Colonic mucosa (tissue), 4 donors: ENCODE measurements at places on chromosomes 7 and 10.

GRCh38 chr10:114928818-114929217 lies 9.2 kb upstream of the TRUB1 start:
- no peak for DNase-seq

GRCh38 chr10:102261196-102261595 lies 15.9 kb downstream of the GBF1 start:
- DNase-seq = no peak

DNA sequence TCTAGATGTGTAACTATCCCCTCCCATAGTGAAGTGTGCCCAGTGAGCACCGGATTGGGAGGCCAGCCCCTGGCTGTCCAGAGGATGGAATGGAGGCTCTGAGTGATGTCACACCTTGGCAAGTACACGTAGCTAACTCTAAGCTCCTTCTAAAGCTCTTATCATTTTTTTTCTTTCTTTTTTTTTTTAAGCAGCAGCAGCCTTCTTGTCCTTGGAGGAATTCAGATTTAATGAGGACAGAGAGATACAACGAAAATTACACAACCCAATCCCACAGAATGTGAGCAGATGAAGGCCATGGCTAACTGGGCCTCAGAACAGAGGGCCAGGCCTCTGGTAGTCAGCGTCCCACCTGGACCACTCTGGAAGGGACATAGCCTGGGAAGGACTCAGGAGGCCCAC lies 11.3 kb downstream of the TNS3 start:
- DNase-seq = no peak

DNA sequence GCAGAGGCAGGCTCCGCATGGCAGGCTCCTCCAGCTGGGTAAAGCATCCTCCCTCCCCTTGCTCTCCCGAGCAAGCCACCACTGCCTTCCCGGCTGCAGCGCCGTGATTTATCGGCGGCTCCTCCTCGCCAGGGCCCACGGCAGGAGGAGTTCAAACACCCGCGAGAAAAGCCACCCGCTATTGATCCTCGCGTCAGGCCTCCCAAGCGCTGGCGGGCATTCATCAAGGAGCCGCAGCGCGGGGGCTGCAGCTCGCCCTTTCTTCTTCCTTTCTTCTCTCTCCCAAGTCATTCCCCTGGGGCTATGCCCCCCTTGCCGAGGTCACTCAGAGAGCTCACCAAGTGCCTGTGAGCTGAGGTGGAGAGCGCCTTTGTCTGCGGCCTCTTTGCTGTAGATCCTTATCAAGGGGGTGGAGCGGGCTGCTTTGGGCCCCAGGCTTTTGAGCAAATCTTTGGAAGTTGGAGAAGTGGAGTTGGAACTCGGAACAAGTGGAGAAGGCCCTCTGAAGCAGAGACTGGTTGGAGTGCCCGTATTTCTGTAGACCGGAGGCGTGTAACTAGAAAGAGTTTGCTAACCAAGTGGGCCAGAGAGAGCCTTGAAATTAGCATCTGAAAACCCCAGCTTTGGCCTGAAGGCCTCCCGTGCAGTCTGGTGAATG lies 107.2 kb upstream of the PPIF start:
- no peak for DNase-seq

DNA sequence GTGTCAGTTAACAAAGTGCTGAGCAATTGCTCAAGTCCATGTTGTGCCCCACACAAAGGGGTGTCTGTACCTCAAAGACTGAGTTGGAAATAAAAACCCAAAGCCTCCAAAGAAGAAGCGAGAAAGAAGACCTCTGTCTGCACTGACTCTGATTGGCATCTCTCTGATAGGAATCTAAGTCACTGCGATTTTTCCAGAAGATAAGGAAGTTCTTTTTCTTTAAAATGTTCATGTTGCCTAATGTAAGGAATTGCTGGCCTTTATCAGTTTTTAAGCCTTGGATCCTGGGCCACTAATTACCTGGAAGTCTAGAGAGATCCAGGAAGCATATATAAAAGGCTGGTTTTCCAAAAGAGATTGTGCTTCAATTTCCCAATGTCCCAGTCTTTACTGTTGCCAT lies 24.1 kb upstream of the MET start:
- no peak for DNase-seq

- peak; percentile 11 for DNase-seq
Observed at GRCh38 chr10:133456041-133456951, 2.6 kb downstream of the SCART1 start.

- DNase-seq = no peak
Observed at GRCh38 chr7:7765422-7765821, 47.0 kb upstream of the RPA3 start.

DNA sequence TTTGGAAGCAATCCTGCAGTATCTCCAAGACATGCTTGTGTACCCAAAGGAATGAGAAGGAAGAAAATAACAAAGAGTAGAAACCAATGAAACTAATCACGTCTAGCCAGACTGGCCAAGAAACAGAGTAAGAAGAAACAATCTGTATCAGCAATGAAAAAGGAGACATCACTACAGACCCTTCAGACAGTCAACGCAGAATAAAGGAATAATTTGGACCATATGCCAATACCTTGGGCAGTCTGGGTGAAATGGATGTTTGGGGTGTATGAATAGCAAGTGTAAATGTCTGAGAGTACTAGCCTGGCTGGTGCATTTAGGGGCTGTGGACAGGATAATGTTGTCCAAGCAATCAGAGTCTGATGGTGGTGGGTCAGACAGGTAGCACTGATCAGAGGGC lies 61.1 kb downstream of the SLC29A4 start:
- no peak for DNase-seq

- no peak for DNase-seq
Observed at GRCh38 chr7:142440906-142441411, 183.1 kb upstream of the PRSS58 start.

GRCh38 chr7:15016766-15017165 lies 114.2 kb upstream of the DGKB start:
- no peak for DNase-seq

- no peak for DNase-seq
Observed at GRCh38 chr7:23467291-23467805, 2.9 kb downstream of the IGF2BP3 start.

DNA sequence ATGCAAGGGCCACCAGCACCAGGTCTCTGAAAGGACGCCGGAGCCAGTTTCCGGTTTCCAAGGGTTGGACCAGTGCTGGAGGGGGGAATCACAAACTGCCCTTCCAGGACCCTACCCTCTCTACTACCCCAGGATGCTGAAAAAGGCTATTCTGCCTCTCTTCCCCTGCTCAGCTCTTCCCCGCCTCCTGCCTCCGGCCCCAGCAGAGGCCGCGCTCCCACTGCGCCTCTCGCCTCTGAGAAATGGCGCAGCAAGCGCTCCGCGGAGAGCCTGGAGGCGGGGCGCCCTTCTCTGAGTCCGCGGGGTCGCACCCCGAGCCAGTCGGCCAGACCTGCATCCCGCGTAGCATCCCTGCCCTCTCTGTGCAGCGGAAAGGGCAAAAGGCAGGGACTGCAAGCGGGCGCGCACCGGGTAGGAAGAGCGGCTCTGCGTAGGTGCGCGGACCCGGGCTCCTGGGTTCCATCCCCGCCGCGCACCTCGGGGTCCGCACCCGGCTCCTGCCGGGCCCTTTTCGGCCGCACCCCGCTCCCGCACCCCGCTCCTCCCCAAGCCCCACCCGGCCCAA lies 476 bp upstream of the RET start:
- DNase-seq = no peak
